Tibial nerve (tissue), 4 donors: ENCODE measurements at places on chromosomes 6 and 20.

- no peaks in the 10 kb centered on the region for H3K27me3 ChIP-seq
- no peak overlapping the region for H3K27ac ChIP-seq
- H3K4me3 ChIP-seq, result no peak overlapping the region
- H3K4me1 ChIP-seq, result peaks cover 4% of the 10 kb centered on the region
- DNase-seq, result no peak
Observed at GRCh38 chr20:4876301-4876700, 125.0 kb downstream of the SLC23A2 start.

DNA sequence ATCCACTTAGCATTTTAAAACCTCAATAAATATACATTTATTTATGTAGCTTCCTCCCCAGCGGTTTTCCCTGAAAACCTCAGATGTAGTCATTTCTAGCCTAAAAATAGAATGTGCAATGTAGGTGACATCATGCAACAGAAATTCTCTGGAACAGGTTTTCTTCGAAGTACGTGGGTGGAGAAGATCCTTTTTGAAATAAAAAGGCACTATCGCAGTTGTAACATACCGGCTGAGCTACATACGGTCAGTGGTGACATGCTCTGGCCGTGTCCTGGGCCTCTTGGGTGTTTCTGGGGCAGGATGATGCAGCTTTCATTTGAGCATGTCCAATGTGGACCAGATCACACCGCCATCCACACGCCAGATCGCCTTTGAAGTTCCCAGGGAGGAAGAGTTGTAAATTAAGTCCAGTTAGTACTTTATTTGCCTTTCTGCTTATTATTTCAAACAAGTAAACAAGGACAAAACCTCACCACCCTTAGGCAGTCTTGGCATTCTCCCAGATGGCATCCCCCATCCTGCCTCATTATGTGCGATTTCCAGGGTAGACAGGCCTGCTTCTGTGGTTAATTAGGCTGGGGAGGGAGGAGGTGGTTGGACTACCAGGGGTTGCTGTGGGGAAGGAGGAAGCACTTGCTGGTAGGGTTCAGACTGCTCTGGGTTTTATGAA, 109.5 kb upstream of the CLDN20 start:
- H3K4me3 ChIP-seq, result no peak overlapping the region
- no peaks in the 10 kb centered on the region for H3K4me1 ChIP-seq
- H3K27me3 ChIP-seq, result no peaks in the 10 kb centered on the region
- no peaks in the 10 kb centered on the region for H3K36me3 ChIP-seq
- DNase-seq, result no peak

GRCh38 chr6:54130179-54130578, 18.9 kb downstream of the MLIP start:
- DNase-seq, result no peak
- H3K27me3 ChIP-seq, result no peaks in the 10 kb centered on the region
- H3K36me3 ChIP-seq, result no peaks in the 10 kb centered on the region
- no peaks in the 10 kb centered on the region for H3K4me1 ChIP-seq
- no peak overlapping the region for H3K27ac ChIP-seq
- H3K4me3 ChIP-seq, result no peak overlapping the region

- H3K27ac ChIP-seq, result peak overlapping the region; percentile 91
- H3K4me3 ChIP-seq, result no peak overlapping the region
- DNase-seq, result peak; percentile 69
- no peaks in the 10 kb centered on the region for H3K27me3 ChIP-seq
Observed at GRCh38 chr6:44234101-44235025, 11.0 kb downstream of the SLC29A1 start.

GRCh38 chr6:95127261-95127660, 450.1 kb upstream of the MANEA start:
- no peak overlapping the region for H3K4me3 ChIP-seq
- DNase-seq, result no peak
- H3K27ac ChIP-seq, result no peak overlapping the region
- H3K36me3 ChIP-seq, result no peaks in the 10 kb centered on the region
- no peaks in the 10 kb centered on the region for H3K27me3 ChIP-seq

DNA sequence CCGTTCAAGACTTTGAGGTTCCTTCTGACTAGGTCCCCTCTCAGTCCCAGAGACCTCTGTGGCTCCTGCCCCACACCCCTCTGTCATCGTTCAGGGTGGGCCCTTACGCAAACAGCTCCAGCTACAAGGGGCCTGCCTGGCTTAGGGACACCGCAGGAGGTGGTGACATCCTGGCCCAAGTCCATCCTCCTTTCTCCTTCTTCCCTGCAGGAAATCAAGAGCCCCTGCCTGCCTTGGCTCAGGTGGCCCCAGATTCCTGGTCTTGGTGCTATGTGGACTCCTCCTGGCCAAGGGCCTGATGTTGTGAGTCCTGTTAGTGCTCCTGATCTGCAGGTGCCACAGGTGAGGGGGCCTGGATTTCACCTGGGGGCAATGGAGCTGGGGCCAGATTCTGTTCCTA, 8.1 kb downstream of the TREML4 start:
- no peak overlapping the region for H3K4me3 ChIP-seq
- peaks cover 2% of the 10 kb centered on the region for H3K27me3 ChIP-seq
- no peak overlapping the region for H3K27ac ChIP-seq
- DNase-seq, result no peak

DNA sequence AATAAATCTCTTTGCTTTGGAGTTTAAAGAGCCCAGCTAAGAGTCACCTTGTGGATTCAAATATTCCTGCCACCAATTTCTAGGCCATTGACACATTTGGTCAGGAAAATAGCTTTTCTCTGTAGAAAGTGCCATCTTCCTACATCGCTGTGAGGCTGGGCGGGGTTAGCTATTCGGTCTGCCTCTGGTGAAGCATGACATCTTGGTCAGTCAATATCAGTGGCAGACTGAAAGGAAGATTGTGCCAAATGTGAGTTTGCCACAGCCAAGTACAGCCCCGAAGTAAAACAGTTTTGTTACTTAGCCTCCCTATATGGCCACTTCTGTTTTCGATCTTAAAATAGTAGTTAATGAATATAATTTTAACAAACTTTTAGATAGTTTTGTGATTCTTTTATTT, 65.5 kb upstream of the FABP7 start:
- no peak overlapping the region for H3K4me3 ChIP-seq
- H3K27me3 ChIP-seq, result no peaks in the 10 kb centered on the region
- no peak overlapping the region for H3K27ac ChIP-seq
- no peaks in the 10 kb centered on the region for H3K4me1 ChIP-seq
- DNase-seq, result no peak

GRCh38 chr20:44072384-44072783, 114.6 kb downstream of the JPH2 start:
- no peak overlapping the region for H3K4me3 ChIP-seq
- no peak for DNase-seq
- H3K27ac ChIP-seq, result no peak overlapping the region
- H3K36me3 ChIP-seq, result no peaks in the 10 kb centered on the region
- no peaks in the 10 kb centered on the region for H3K4me1 ChIP-seq

- peaks cover 32% of the 10 kb centered on the region for H3K4me1 ChIP-seq
- H3K36me3 ChIP-seq, result peaks cover 29% of the 10 kb centered on the region
- no peak for DNase-seq
- H3K27me3 ChIP-seq, result no peaks in the 10 kb centered on the region
Observed at GRCh38 chr20:408843-409696, 971 bp downstream of the RBCK1 start.

DNA sequence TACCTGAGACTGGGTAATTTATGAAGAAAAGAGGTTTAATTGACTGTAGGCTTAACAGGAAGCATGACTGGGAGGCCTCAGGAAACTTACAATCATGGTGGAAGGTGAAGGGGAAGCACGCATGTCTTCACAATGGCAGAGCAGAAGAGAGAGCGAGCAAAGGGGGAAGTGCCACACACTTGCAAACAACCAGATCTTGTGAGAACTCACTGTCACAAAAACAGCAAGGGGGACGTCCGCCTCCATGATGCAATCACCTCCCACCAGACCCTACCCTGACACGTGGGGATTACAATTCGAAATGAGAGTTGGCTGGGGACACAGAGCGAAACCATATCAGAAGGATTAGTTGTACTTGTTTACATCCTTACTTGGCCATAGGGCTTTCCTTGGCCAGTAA, 49.7 kb downstream of the FIG4 start:
- H3K27me3 ChIP-seq, result no peaks in the 10 kb centered on the region
- no peak overlapping the region for H3K4me3 ChIP-seq
- H3K36me3 ChIP-seq, result peaks cover 76% of the 10 kb centered on the region
- H3K27ac ChIP-seq, result no peak overlapping the region
- H3K4me1 ChIP-seq, result no peaks in the 10 kb centered on the region
- DNase-seq, result no peak

GRCh38 chr6:47206626-47207025, 103.1 kb downstream of the TNFRSF21 start:
- H3K4me1 ChIP-seq, result no peaks in the 10 kb centered on the region
- H3K4me3 ChIP-seq, result no peak overlapping the region
- no peak for DNase-seq
- no peaks in the 10 kb centered on the region for H3K27me3 ChIP-seq
